Activated CD4-positive, alpha-beta T cell treated with anti-CD3 and anti-CD28 coated beads, Interleukin-2, amount 50 U/mL, for 48 hours (primary cell): ENCODE measurements at places on chromosomes 6 and 20.

DNA sequence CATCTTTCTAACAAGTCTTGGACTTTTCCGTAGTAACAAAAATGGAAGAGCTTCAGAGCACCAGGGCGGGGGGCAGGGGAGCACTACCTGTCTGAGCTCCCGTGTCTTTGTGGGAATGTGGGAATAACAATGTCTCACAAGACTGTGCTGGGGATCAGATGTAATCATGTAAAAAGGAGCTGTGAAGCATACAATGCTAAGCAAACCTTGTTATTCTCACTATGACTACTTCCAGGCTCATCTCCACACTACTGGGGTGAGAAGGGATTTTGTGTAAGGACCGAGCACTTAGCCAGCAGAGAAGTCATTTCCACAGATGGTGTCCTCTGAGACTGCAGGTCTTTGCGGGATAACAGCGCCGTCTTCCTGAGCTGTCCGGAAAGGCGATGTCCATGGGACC lies 27.1 kb downstream of the PRR18 start:
- no peak for DNase-seq

DNA sequence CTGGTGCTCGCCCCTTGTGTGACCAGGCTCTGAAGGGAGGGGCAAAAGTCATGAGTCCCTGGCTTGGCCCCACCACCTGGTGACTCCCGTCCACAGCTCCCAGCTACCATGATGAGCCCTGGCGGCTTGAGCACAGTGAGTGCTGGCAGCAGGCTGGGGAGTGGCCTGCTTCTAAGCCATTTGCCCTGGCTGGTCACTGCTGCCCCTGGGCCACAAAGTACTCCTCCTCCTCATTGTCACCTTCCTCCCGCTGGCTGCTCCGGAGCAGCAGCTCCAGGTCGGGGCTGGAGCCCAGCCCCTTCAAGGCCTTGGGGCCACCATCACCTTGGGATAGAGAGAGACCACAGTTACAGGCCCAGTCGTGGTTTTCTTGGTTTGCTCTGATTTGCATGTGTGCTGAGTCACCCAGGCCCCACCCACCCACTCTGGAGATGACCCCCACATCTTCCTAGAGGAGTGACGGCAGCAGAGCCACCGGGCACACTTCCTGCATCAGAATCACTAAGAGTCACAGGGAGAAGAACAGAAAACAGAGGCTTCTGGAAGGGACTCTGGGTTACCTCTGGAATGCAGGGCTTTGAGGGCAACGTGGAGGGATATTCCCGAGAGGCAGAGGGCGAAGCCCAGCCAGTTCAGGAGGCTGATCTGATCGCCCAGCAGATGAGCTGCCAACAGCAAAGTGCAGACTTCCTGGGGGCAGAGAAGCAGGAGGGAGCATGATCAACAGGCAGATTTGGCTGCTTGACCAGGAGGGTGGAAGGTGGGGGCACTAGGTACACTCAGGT lies 42.1 kb upstream of the CDH22 start:
- no peak for DNase-seq

GRCh38 chr20:47501482-47502270 lies at the start of gene NCOA3:
NCOA3 (plus strand) TSS chr20:47501887; CDS start chr20:47622248, 120,361 bp downstream.
- peak; percentile 98 for DNase-seq

DNA sequence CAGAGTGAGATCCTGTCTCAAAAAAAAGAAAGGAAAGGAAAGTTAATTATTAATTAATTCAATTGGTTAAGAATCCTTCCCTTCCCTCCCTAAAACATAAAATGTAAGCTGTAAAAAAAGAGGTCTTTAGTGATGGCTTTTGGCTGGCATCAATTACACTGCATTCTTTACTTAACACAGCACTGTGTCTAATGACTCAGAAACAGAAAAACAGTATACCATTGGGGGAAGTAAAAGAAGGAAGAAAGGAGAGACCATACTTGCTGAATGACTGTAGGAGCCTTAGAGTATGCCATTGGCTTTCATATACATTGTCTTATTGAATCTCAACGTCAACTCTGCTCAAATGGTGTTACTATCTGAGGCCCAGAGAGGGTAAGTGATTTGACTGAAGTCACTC lies 18.3 kb upstream of the CITED2 start:
- DNase-seq = no peak

DNA sequence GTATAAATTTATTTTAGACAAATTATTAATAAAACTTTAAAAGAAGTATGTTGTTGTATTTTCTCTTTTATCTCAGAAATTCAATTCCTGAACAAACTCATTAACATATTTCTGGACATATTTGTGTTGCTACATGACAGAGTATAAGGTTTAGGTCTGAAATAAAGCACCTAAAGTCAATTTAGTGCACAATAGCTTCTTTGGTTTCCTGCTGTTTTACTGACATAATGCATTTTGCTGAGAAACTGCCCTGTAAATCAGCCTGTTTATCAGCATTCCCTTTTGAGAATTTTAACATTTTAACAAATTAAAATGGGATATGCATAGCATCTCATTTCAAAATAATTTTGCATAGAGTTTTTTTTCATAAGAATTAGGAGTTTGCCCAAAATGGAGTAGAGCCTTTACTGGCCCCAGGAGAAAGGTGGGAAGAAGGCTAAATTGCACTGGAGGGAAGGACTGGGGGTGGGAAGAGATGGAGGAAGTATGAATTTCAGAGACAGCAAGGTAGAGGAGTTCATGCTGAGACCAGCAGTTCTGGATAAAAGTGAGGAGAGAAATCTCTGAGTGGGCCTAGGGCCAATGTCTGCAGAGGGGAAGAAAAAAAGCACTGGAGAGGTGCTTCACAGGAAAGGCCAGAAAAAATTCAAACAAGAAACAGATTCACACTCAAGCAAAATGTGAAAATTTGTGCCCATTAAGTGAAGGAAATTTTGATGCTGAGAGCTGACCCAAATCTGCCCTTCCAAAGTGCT lies 324.2 kb upstream of the HSF2 start:
- no peak for DNase-seq

DNA sequence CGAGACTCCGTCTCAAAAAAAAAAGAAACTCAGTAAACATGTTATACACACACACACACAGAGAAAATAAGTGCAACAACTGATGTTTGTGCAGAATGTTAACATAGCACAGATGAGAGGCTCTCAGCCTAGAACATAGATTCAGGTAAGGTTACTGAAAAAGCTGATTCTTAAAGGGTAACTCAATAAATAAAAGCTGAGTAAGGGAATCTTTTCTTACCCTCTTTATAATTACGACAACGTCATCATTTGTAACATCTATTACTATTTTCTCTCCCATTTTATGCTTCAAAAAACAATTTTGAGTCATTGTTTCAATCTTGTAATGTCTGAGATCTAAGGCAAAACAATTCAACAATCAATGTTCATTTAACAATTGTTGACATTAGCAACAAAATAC lies 644.8 kb downstream of the RFPL4B start:
- DNase-seq = no peak

DNA sequence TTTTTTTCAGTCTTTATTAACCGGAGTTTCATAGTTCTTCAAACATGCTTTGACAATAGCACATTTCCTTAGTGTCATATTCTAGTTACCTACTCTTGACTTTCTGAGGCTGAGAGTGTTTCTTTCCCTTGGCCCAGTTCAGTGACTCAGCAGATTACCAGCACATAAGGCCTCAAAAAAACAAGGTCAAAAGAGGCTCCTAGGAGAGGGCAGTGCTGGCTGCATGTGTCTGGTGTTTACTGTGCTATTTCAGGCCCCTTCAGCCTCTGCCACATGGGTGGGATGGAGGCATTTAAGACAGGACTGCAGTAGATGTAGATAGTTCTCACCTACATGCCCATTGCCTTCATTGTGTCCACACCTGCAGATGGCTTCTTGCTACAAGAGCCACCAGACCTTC lies 198.2 kb upstream of the SSTR4 start:
- no peak for DNase-seq
